ENCODE measurements at places on chromosomes 6 and 20. TPM values are rescaled to one million over a fixed set of nuclear protein-coding genes. Genes with fewer than 3 reads are reported as not detected.

Gene MEP1A
- 0.09 TPM for total RNA-seq

Gene TRIM15
- total RNA-seq, result 2.2 TPM

- no peak for DNase-seq
These were observed 21.9 kb upstream of the RREB1 start for GRCh38 chr6:7085911-7086310.

GRCh38 chr6:63998991-63999390, 363.4 kb downstream of the PHF3 start:
- no peak for DNase-seq

DNA sequence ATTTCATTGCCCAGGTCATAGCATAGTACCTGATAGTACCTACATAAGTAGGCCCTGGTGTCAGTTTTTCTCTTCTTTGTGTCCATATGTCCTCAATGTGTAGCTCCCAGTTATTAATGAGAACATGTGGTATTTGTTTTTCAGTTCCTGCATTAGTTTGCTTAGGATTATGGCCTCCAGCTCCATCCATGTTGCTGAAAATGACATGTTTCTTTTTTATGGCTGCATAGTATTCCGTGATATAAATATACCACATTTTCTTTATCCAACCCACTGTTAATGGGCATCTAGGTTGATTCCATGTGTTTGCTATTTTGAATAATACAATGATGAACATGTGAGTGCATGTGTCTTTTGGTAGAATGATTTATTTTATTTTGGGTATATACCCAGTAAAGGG, 641.6 kb downstream of the RFPL4B start:
- DNase-seq, result no peak

All from kidney (tissue), 22 donors.